T-cell (primary cell): ENCODE measurements at places on chromosomes 2 and 18.
A peak's percentile ranks its signal among the peaks of the same experiment; 100 is the strongest.

DNA sequence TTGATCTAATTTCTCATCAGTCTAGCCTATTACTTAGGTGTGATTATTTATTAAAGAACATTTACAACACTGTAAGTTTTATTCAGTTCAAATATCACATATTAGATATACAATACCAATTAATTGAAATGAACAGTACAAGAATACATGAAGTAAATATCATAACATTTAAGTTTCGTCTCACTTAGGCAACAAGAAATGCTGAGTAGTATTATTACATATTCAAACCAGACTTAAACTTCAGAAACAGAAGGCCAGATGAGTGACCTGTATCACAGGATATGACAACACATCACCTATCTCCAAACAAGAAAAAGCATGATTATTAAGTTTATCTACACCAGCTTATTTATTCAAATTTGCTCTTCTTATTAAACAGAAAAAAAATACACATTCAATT lies 48.9 kb downstream of the LONRF2 start:
- no peak for DNase-seq

DNA sequence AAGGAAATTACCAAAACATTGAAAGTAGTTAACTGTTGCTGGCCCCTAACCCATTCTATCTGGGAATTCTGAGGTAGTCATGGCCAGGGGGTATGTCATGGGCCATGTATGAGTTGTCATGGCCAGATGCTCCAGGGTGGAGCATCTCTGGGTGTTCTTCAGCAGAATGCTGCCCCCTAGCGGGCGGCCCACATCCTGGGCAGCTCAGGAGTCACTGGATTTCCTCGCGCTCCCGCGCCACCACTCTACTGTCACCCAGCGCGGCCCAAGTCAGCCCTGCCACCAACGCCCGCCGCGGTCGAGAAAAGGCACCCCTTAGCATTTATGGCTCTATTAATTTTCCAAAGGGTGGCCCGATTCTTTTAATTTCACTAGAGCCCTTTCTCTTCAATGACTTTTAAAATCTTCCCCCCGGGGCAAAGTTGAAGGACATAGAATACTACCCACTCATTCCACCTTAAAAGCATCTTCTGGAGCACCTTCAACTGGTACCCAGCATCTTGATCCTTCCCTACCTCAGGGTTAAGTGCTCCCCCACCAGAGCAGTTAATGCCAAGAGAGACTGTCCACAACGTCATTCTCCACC lies 41.6 kb downstream of the PKDCC start:
- DNase-seq, result peak; percentile 58

DNA sequence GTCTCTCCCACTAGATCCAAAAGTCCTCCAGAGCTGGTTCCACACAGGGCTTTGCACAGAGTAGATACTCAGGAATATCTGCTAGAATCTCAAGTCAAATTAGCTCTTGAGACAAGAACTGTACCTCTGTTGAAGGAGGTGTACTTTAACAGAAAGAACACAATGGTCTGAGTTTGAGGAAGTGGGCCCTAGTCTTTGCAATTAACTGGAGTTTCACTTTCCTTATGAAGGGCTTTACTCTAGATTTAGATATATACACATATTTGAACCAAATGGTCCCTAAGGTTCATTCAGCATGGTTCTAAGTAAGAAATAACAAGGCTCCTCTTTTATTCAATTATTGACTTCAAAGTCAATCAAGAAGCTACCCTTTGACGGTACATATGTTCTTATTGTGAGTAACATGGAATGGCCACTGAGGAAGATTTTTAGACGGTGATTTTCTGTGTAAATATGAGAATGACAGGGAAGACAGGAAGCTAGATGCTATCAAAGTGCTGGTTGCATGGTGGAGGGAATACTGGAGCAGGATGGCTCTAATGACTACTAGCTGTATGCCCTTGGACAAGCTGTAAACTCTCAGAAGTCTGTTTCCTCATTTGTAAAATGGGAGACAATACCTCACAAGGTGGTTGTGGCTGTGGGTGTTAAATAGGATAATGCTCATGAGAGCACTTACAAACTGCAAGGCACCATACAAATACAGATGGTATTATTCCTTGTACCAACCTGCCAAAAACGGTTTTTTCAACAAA lies 73.5 kb upstream of the SERTAD2 start:
- no peak for DNase-seq

DNA sequence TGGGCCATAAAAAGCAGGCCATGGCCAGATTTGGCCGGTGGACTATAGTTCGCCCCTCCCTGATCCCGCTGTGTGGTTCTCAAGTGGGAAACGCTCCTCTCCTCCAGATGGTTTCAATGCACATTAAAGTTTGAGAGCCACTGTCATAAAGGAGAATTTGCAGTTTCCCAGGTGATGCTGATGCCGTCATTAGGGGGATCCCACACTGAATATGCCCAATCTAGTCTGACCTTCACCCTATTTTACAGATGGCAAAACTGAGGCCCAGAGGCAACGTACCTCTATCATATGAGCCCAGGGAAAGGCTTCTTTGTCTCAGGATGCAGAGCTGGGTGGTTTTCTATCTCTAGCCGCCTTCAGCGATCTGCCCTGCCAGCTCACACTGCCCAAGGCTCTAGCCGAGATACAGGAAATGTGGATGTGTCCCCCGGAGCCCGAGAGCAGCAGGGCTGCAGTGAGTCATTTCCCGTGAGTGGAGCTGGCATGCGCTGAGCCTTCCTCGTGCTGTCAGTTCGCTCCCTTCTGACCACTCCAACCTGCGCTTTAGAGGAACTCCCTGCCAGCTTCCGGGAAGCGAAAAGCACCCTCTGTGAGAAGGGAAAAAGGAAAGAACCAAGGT lies 116.2 kb downstream of the SMAD7 start:
- peak; percentile 50 for DNase-seq

DNA sequence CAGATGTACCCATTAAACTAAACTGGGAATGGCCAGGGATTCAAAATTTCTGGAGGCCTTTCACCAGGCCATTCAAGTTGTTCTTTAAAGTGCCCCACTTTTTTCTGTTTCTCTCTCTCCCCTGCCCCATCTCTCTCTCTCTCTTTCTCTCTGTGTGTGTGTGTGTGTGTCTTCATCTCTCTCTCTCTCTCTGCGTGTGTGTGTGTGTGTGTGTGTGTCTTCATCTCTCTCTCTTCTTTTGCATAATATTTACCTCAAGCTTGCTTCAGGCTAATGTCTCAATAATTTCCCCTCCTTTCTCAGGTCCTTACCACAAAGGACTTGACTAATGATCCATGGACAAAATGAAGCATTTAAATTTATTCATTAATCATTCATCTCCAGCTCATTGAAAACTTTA lies 164.2 kb upstream of the KLHL14 start:
- DNase-seq, result no peak

DNA sequence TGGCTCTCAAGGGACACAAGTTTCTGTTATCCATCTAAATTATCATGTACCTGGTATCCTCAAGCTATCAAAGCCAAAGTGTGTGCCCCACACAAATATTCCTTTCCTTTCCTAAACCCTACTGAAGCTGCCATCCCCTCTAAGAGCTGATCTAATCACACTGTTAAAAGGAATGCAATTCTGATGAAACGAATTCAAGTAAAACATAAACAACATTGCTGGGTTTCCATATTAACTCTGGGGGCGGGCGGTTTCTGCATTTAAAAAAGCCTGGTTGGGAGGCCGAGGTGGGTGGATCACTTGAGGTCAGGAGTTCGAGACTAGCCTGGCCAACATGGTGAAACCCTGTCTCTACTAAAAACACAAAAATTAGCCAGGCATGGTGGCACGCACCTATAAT lies 41.9 kb upstream of the PCBP1 start:
- no peak for DNase-seq

DNA sequence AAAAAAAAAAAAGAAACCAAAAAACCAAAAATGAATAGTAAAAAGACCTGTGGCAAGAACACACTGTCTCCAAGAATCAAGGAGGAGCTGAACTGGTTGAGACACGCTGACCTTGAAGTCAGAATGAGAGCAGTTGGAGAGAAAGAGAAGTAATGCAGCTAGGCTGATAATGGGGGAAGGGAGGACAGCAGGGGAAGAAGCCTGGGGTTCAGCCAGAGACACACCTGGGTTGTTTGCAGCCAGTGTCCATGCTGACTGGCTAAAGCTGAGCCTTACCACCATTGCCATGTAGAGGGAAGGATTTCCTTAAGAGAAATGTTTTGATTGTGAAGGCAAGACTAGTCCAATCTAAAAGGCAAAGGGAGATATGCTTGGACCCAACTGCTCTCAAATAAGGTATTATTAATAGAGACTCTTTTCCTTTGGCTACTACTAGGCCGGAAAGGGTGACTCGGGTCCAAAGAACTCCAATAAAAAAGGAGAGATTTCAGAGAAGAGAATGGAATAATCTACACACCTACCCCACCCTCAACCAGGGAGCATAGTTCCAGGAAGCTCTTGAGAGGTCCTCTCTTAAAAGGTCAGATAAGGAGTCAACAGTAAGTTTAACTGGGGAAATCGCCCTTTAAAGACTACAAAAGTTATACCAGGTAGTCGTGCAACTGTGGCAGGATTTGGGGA lies 25.2 kb upstream of the REL start:
- DNase-seq, result no peak

DNA sequence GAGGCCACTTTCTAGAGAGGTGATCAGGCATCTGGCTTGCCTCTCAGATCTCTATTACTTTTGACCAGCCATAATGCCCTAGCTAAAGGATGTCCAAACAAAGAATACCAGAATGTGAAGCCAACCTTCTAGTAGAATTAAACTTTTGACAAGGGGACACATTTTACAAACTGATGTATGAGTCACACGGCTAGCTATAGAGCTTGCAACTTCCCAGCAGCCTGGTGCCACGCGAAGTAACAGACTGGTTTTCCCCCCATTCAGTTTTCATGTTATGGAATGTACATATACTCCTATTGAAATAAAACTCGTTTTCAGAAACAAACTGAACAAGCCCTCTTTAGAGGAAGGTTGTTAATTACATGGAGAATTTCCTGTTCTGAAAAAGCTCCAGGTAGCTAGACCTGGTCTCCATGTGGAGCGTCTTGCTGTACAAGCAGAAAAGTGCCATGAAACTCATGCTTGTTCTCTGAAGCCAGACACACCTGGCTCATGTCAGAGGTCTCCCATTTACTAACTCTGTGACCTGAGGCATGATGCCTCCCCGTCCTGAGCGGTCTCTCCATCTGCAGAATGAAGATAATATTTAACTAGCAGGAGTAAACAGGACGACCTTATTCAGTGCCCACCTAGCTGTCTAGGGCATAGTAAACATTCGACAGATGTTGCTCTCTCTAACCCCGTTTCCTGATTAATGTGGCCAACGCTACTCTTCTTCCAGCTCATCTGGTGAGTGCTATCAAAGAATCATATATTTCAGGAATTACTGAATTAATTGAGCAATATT lies 81.5 kb upstream of the MAP3K20 start:
- no peak for DNase-seq

DNA sequence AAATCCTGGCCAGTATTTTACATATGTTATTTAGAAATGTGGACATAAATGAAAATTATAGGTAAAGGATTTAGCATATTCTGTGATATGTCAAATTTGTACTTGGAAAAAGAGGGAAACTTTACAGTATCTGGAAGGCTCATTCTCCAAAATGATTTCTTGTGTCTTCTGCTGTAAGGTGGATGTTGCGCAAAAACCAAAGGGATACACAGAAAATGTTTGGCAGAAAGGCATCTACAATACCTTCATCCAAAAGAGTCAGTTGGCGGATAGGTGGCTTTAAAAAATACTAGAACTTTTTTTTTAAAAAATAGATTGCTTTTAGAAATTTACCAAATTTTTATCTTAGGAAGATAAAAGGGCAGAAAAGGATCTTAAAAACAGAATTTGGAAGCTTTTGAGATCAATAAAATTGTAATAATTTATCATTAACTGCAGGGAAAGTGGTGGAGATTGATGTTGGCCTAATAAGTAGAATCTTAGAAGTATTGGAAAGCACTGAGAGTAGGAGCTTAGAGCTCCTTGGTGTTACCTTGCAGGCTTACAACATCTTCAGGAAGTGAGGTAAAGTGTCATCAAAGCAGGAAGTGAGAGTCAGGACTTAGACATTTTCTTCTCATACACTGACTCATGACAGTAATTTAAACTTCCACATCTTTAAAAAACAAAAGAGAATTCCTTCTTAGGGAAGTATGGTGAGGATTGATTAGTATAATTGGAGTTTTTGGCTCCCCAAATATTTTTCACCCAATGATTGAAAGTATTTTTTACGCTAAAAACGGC lies 2.1 kb downstream of the NABP1 start:
- DNase-seq, result no peak

DNA sequence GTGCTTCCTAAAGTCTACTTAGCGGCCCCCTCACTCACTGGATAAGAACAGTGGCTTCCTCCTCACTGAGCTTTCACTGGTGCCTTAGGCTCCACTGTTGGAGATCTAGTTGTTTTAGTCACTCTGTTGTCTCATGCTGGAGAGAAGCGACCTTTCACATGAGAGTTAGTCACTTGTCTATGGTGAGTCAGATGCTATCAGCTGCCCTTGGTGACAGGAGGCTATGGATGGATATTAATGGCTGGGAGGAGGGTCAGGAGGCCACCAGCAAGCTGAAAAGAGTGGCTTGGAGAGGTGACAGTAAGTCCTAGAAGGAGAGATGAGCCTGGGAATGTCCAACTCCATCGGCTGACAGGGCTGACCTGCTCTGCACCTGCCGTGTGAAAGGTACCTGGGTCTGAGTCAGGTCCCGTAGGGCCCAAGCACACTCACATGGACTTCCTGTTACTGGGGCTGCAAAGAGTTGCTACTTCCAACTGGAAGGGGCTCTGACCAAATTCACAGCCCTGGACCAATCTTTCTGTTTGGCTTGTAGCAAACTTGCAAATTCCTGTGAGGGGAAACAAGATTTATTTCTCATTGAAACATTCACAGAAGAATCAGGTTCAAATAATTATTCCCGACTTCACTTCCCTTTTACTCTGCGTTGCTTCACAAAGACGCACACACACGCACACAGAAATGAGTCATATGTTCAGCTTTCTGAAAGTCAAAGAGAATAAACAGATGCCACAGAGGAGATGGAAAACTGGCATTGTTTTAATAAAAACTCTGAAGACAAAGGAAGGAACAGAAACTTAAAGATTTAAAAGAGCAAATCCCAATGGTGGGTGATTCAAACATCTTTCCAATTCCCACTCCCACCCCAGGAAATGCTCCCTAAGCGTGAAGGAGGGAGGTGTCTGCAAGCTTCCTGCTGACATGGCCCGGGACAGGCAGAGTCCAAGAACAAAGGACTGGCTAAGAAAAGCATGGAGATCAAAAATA lies 203.5 kb upstream of the TWIST2 start:
- no peak for DNase-seq

- DNase-seq, result no peak
Observed at GRCh38 chr18:79361766-79362522, 33.8 kb upstream of the NFATC1 start.
